ENCODE measurements at places on chromosomes 3 and 15. TPM values are rescaled to one million over a fixed set of nuclear protein-coding genes. Genes with fewer than 3 reads are reported as not detected.

HRG gene
- total RNA-seq = not detected

CAMK2N2 gene
- total RNA-seq = 0.16 TPM

TLR9 gene
- total RNA-seq = 0.16 TPM

GJD2 gene
- not detected for total RNA-seq

GRCh38 chr3:126270145-126270811 is 86.9 kb downstream of the KLF15 start:
- DNase-seq = no peak

DNA sequence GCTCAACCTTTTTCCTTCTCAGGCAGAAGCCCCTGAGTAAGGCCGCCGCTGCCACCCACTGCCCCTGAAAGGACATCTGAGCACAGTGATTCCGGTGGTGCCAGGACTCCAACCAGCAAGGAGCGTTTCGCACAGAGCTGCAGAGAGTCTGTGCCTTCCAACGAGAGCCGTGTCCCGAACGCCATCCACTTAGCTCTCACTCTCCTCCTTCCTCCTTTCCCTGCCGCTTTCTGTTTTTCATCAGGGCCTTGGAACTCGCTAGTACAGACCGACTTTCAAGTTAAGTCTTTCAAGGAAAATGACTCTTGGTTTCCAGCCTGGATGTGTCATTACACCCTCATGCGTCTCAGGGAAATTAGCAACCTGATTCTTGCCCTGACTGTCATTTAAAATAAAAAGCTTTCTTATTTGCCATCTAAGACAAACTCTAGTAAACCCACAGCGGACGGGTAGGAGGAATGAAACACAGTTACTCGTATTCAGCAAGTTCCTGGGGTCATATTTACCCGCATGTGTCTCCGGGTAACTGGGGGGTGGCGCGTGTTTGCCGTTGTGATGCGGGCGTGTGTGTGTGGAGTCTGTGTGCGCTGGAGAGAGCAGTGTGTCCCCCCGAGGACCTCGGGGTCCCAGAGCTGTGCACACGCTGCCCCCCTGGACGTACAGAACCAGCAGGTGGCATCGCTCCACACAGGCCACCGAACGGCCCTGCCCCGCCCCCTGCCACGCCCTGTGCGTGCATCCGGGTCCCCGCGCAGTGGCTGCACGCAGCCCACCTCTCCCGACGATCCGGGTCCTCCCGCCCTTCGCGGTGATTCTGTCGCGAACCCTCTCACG is 30.4 kb upstream of the ALDH1A3 start:
- DNase-seq = no peak

GRCh38 chr3:155763870-155764463 is 19.1 kb upstream of the PLCH1 start:
- DNase-seq = no peak

- DNase-seq = no peak
Measured at GRCh38 chr3:100912976-100913545, 80.2 kb downstream of the ABI3BP start.

DNA sequence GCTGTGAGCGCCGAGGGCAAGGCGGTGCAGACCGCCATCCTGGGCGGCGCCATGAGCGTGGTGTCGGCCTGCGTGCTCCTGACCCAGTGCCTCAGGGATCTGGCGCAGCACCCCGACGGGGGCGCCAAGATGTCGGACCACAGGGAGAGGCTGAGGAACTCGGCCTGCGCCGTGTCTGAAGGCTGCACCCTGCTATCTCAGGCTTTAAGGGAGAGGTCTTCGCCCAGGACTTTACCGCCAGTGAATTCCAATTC is 2.3 kb downstream of the TLNRD1 start:
- DNase-seq = no peak

GRCh38 chr3:60445446-60445845 is 805.8 kb downstream of the FHIT start:
- DNase-seq = no peak
